ENCODE measurements at places on chromosomes 1 and 21.
A peak's percentile ranks its signal among the peaks of the same experiment; 100 is the strongest.

DNA sequence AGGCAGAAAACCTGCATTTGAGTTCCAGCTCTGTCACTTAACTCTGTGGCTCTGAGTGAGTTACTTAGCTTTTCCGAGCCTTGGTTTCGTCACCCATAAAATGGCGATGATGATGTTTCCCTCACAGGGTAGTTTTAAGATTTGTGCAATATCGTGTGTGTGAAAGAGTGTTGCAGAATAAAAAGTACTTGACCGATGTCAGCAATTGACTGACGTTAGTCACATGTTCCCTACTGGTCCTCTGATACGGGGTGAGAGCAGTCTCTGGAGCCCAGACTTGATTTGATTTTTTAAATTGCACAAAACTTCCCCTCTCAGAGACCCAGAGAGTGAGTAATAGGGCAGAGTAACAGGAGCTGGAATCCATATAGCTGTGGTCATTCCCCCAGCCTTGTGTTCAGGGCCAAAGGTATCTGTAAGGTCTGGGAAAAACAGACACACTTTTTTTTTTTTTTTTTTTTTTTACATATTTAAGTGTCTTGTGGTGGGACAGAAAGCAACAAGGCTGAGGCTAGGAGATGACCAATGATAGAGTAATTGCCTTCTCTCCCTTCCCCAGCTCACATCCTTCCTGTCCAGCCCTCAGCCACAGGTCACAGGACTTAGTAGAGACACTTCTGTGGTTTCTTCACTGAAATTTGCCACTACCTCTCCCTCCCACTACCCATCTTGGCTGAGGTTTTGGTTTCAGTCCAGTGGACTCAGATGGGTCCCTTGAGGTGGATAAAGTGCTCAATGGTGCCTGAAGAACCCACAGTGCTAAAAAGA is 2.0 kb downstream of the FCER1G start:
- no peak for DNase-seq

GRCh38 chr1:2044510-2045319 is 5.5 kb upstream of the PRKCZ start:
- DNase-seq: peak; percentile 75

- DNase-seq: no peak
These were observed 90.7 kb downstream of the MRPL37 start for GRCh38 chr1:54290506-54291184.

- no peak for DNase-seq
These were observed 307.7 kb downstream of the USP25 start for GRCh38 chr21:16037421-16037955.

DNA sequence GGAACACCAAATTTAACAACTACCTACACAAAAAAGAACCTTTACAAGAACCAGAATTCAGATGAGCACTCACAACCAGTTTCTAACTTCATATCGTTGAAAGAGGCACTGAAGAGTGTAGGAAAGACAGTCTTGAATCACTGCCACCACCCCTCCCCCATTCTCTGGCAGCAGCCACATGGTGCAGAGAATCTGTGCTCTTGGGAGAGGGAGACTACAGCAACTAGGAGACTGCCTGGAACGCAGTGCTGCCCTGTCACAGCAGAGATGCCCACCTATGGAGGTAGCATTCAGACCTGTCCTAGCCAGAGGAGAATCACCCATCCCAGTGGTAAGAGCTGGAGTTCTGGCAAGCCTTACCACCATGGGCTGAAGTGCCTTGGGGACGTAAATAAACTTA is 7.3 kb downstream of the CCN1 start:
- DNase-seq: no peak

GRCh38 chr1:243726806-243727502 is 123.1 kb downstream of the AKT3 start:
- no peak for DNase-seq

GRCh38 chr21:33169359-33169758 is 60.4 kb upstream of the IFNAR2 start:
- no peak for DNase-seq

GRCh38 chr1:101022294-101022693 is 3.3 kb downstream of the DPH5 start:
- no peak for DNase-seq

GRCh38 chr1:200908191-200908868 is 13.6 kb downstream of the INAVA start:
- DNase-seq: no peak

DNA sequence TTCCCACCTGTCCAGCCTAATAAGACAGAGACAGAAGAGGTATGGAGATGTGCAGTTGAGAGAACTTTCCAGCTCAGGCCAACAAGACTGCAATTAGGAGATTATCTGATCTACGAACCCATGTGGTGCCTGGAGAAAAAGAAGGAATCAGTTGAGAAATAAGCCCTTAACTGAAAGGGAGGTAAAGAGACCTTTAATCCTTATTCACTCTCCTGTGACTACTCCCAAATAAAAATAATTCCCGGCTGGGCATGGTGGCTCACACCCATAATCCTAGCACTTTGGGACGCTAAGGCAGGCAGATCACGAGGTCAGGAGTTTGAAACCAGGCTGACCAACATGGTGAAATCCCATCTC is 31.9 kb upstream of the SARS1 start:
- DNase-seq: no peak

- no peak for DNase-seq
These were observed 13.5 kb downstream of the RAB3B start for GRCh38 chr1:51976846-51977602.

GRCh38 chr1:15411593-15412137 is 2.0 kb downstream of the EFHD2 start:
- no peak for DNase-seq

GRCh38 chr1:167439301-167439988 is 78.9 kb downstream of the CD247 start:
- DNase-seq: peak; percentile 45

GRCh38 chr1:245172829-245173228 is 18.0 kb downstream of the KIF26B start:
- no peak for DNase-seq

GRCh38 chr1:155250246-155250632 is 5.0 kb downstream of the ENTREP3 start:
- DNase-seq: no peak

GRCh38 chr1:184615301-184615700 is 139.4 kb downstream of the EDEM3 start:
- DNase-seq: no peak

DNA sequence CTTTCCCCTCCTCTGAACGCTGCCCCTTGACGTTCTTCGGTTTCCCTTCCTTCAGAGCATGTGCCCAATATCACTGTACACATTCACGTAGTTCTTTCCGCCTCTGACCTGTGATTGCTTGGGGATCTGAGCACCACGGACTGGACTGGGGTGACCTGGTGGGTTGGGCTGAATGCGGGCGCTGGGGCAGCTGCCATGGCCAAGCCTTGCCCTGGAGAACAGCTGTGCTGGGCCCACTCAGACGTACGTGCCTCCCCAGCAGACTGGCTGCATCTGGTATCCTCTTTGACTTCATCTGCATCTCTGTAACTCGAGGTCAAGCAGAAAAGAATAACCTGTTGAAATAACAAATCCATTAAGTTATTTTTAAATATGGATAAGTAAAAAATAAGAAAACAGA is 35.1 kb upstream of the DISC1 start:
- DNase-seq: no peak

DNA sequence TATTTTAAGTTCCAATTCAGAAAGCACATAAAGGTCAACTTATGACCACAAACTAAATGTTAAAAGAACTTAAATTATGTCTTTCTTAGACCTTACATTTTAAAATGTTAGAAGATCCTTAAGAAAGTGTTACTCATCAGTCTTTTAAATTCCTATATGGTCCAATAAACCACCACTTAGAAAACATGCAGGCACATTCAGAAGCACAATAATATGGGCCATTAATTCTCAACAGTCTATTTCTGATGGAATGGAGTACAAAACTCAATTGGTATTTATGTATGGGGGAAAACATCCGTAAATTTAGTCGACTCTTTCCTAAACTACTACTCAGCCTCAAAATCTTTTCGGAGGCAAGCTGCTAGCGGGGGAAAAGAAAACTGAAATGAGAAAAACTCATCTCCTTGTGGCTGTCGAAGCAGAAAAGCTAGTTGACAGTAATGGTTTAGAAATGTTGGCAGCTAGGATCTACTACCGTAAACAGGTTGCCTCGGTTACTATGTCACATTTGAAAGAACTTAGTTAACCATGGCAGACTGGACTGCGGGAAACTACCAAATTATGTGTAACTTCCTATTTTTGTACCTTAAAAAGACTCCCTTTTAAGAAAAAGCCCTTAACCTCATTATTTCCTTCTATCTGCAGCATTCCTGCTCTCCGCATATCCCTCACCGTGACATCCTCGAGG is 1.0 kb downstream of the TRMT1L start:
- no peak for DNase-seq

- DNase-seq: peak; percentile 74
These were observed 683 bp upstream of the EFNA4 start for GRCh38 chr1:155062702-155063411.

GRCh38 chr1:202642619-202643291 is 67.5 kb downstream of the SYT2 start:
- DNase-seq: no peak

GRCh38 chr1:246065592-246065991 is 441.5 kb downstream of the SMYD3 start:
- no peak for DNase-seq

DNA sequence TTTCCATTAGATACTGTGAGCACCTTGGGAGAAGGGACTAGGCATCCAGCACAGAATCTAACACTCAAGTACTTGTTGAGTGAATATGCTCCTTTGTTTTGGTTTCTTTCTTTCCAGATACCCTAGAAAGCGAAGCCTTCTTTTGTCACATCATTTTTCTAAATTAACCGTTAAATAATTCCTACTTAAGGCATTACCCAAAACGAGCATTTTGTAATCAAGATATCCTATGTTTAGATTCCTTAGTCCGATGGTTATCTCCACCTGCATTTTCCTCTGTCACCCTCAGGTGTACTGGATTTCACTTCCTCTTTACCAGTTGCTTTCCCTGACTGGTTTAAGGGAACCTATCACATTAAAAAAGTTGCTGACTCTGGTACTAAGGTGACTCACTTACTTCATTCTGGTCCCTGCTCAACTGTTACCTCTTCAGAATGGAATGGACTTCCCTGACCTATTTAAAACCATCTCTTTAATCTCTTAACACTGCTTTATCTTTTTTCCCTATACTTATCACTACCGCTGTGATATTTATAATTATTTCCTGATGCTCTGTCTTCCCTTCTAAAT is 3.2 kb downstream of the B3GALNT2 start:
- no peak for DNase-seq

DNA sequence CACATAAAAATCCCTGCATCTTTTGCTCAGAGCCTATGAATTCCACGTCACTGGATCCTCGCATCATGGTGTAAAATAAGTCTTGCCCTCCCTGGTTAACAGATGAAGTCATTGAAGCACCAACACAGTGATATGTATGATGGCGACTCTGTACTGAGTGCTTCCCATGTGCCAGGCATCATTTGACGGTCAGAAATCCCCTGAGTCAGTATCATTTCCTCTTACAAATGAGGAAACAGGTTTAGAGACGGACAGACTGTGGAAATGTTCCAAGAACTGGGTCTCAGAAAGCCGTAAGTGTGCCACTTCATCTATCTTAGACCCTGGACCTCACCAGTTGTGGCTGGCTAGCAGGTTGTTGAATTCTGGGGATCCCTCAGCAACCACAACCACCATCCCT is 5.1 kb upstream of the OLFML2B start:
- no peak for DNase-seq

DNA sequence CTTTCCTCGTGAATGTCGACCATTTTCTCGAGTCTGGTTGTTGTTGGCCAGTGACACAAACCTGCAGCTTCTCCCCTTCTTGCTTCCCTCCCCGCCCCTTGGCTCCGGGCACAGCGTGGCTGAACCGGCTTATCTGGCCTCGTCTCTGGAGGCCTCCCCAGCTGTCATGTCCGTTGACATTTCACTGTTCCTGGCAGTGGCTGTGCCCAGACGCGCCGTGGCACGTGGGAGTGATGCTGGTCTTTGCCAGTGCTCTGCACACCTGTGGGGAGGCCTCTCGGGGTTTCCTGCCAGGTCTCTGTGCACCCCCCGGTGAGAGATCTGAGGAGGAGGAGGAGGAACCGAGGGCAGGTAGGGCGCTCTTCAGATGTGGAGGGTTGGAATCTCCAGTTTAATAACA is 23.7 kb downstream of the SKI start:
- DNase-seq: no peak

DNA sequence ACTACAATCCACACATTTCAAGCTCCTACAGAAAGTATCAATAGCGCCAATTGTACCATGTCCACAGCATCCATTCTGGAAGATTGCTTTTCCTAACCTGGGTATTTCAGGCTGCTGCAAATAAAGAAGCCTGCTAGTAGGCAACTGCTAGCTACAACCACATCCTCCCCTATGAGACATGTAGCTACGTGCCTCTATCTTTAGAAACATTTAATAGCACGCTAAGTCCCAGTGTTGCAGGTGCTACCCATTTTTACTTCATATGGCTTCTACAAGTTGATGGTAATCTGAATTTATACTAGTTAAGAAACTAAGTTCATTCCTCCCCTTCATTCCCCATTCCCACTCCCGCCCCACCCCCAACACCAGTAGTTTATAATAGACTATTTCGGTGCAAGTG is 7.4 kb upstream of the AMPD1 start:
- no peak for DNase-seq

- DNase-seq: no peak
These were observed 6.5 kb downstream of the RD3 start for GRCh38 chr1:211485480-211485857.

- DNase-seq: no peak
These were observed 9.6 kb downstream of the PTPRU start for GRCh38 chr1:29245876-29246275.

GRCh38 chr1:67619080-67619479 is 65.9 kb upstream of the GADD45A start:
- no peak for DNase-seq

DNA sequence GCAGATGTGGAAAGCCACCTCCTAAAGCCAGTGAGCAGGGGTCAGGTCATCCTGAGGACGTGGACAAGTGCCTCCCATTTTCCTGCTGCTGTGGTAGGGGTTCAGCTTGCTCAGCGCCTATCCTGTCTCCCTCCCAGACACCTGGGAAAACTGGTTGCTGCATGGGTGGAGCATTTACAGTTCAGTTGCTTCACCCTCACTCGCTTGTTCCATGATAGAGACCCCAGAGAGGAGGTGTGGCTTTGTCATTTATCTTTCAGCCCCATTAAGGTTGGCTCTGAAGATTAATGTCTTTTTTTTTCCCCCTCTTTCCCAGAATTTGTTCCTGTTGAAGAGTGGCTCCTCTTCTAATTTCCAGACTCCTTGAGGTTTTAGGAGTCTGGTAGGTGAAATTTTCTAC is 9.2 kb downstream of the VANGL1 start:
- DNase-seq: no peak

- DNase-seq: no peak
These were observed 18.8 kb upstream of the LAPTM5 start for GRCh38 chr1:30776097-30777059.

GRCh38 chr1:19081218-19081893 is 124.9 kb upstream of the IFFO2 start:
- no peak for DNase-seq

DNA sequence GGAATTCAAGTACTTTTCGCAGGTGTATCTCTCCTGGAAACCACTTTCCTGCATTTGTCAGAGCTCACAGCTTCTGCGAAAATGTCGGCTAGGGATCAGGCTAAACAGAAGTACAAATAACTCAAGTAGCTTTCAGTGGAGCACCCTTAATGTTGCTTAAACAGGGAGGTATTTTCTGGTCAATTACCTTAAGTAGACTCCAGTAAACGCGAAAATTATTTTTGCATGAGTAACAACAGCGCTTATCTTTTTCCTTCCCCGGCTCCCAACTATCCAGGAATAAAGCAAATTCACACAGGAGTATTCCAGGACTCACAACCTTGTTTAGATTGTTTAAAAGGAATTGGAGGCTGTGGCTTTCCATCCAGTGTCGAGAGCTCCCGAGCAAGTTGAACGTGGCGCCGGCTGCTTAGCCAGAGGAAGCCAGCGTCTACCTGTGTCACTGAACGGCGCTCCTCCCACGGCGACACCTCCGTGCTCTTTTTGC is 7.3 kb upstream of the SIM2 start:
- DNase-seq: no peak
